ENCODE measurements at places on chromosomes 1 and 21.

DNA sequence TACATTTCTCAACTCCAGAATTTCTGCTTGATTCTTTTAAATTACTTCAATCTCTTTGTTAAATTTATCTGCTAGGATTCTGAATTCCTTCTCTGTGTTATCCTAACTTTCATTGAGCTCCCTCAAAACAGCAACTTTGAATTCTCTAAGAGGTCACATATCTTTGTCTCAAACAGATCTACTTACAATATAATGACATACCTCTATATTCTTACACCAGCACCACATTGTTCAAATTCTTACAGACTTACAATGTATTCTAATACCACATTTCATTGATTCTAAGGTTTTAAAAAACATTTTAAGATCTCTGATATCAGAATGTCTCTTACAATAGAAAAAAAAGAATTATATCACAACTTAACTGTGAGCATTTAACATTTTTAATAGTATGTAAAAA, 77.4 kb downstream of the DIRAS3 start:
- DNase-seq: peak; percentile 58

- no peak for DNase-seq
Measured at GRCh38 chr21:42681296-42682206, 28.1 kb downstream of the PDE9A start.

- DNase-seq: no peak
Measured at GRCh38 chr1:151197863-151198253, 494 bp upstream of the PIP5K1A start.

- no peak for DNase-seq
Measured at GRCh38 chr1:167762061-167762746, 40.4 kb downstream of the MPZL1 start.

GRCh38 chr21:40685141-40685540, 161.8 kb downstream of the DSCAM start:
- peak; percentile 18 for DNase-seq

DNA sequence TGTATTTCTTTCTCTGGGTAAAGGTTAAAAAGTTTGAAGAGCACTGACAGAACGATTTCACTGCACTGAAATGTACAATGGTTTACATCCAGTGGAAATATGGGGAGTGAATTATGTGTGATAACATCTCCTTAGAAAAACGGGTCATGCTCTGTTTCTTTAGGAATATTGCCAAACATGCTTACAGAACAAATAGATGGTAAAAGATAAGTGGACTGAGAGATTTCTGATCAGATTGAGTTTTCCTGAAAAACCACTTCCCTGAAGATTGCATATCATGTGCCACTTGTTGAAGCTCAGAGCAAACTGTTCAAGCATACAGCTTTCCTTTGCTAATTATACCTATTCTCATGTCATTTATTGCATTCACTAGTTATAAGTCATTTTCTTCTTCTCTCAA, 29.9 kb upstream of the DISP1 start:
- DNase-seq: no peak

DNA sequence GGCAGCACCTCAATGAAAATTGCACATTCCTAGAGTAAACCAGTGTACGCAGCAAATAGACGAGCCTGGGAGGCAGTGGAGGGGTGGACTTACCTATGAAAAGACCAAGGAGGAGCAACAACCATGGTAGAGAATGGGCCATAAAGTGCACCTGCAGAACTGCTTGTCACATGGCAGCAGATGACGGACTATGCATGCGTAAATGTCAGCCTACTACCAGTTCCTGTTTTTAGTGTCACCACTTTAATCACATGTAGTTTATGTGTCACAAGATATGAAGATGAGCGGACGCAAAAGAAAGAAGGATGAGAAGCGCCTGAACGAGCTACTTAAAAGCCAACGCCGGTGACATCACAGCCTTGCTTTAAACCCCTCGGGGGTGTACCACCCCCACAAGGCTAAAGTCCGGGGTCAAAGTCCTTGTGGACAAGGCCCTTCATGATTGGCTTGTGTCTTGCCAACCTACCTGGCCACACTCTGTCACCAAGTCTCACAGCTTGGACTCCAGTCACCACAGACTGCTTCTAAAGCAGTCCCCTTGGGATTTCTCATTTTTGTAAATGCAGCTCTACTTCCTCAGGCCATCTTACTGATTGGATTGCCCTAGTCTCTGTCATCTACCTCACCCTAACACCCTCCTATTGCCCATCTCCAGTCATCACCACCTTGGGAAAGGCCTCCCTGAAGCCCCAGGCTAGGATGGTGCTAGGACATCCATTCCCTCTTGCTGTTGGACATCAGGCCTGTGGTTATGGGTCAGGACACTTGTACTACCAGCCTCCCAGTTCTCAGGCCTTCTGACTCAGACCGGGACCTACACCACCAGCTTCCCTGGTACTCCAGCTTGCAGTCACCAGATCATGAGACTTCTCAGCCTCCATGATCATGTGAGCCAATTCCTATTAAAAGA, 6.0 kb upstream of the LY9 start:
- DNase-seq: no peak

- peak; percentile 48 for DNase-seq
Measured at GRCh38 chr1:1989789-1990188, 13.8 kb downstream of the CFAP74 start.

DNA sequence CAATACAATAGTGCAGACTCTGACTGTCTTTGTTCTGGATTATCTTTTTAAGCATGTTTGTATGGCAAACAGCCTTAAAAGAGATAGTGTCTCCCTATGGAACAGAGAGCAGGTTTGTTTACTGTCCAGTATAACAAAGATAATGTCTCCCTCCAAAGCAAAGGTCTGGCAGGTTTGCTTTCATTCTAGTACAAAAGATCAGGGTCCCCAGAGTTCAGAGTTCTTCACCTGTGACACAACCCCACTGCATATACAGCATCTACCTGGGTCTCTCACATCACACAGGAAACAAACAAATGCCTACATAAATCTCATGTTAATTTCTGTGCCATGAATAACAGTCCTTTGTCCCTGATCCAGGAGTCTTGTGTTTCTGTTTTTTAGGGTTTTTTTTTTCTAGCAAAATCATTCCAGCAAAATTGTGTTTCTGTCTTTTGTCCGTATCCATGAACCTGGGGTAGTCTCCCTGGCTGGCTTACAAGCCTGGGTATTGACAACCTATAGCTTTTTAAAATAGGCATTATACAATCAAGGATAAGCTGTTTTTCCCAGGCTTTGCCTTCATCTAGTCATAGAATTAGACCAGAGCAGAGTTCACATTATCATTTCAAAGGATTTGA, 89.4 kb upstream of the PTBP2 start:
- no peak for DNase-seq

GRCh38 chr1:112776688-112777087, 61.6 kb upstream of the PPM1J start:
- no peak for DNase-seq

DNA sequence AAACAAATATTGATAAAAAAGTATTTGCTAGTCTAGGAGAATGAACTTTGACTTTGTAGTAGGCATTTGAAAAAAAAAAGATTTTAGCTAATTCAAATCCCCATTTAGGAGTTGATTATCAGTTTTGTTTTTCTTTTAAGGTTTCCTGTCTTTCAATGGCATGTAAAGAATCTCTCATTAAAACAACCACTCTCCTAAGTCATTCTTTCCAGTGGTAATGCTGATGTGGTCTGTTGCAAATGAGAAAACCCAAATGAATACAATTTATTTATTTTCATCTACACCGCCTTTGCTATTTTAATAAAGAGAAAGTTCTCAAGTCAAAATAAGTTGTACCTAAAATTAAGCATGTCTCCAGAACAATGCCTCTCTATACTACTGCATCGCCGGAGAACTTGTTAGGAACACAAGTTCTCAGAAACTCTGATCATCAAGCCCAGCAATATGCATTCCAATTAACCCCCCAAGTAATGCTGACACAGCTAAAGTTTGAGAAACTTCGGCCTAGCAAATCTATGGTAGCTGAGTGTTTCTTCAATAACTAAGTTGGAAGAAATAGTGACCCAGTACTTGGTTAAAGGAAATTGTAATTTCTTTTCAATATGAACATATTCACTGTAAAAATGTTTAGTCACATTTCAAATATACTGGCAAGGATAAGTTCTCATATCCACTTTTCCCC, 255.1 kb downstream of the PTPRC start:
- DNase-seq: peak; percentile 46

DNA sequence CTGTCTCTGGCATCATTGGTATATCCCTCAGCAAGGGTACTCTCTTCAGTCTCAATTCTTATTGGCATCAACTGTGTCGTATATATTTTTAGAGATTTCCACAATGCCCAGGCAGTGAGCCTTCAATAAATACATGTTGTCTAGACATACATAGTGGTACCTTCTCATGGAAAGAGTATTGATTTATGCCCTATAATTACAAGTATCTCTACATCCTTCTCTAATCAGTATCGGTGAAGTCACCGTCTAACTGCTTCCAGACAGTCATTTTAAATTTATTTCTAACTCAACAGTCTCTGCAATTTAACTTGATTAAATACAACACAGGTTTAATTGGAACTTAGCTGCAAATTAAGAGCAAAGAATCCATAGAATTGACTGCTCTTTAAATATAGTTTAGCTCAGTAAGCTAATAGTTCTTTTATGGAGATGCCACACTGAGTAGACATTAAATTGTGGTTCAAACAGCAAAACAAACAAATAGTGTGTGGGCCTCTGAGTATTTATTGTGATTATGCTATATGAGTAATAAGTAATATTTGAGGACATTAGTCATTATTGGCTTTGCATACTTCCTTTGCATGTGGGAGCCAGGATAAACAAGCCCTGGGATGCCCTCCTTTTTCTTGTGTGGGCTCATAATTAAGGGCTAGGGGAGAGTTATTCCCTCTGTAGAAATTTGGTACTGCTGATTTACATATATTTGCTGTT, 126.9 kb upstream of the DUSP10 start:
- peak; percentile 92 for DNase-seq

DNA sequence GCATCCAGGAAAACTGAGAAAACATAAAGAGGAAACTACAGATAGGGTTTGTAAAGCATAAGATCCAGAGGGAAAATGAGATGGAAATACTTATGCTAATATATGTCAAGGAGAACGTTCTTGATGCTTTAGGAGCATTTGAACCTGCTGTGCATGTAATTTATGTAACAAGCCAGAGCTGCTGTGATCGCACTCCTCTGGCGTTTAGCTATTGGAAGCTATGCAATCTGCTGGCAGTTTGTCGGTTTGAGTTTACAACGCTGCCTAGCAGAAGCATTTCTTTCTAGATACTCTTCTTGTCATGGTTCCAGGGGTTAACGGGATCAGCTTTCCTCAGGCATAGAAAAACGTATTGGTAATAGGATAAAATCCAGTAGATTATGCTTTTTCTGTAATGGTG, 182.7 kb downstream of the KCNH1 start:
- DNase-seq: no peak

GRCh38 chr1:70061231-70061630, 144.1 kb downstream of the LRRC40 start:
- DNase-seq: no peak
